CD4-positive, alpha-beta T cell treated with Interleukin-6 at 100 ng/mL for 8 hours (primary cell): ENCODE measurements at places on chromosomes 7 and 10.

- DNase-seq: no peak
Measured at GRCh38 chr10:132478341-132479023, 59.1 kb upstream of the INPP5A start.

GRCh38 chr7:90411510-90411909 lies 8.2 kb downstream of the CLDN12 start:
- DNase-seq: no peak

DNA sequence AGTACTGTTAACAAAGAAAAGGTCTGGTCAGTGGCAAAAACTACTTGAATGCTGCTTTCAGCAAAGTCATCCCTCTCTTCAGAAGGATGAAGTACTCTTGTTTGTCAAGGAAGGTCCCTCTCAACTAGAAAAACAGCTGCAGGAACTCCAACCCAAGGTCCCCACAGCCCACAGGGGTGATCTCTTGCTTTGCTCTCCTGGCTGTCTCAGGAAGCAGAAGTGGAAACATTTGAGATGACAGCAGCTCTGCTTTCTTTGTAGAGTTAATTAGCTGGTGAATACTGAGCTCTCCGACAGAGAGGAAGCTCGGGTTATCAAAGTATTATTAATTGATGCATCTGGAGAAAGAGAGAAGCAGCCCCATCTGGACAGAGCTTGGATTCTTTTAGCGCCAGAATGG lies 25.4 kb upstream of the LRGUK start:
- DNase-seq: no peak

- no peak for DNase-seq
Measured at GRCh38 chr10:34292194-34292565, 522.9 kb downstream of the PARD3 start.

- DNase-seq: no peak
Measured at GRCh38 chr7:121371883-121372282, 24.2 kb downstream of the FAM3C start.

DNA sequence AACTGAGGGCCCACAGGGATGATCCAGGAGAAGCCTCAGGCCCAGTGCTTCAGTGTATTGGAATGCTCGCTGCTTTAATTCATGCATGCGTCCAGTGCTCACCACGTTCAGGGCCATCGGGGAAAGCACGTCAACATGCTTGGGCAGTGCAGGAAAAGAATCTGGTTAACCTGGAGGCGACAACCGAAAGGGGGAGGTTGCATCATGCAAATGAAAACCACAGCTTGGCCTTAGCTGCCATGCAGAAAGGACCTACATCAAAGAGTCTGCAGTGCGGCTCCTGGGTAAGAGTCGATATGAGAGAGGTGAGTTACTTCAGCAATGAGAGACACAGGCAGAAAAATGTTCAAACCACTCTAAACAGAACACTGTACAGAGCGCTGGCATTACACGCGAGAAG lies 440.1 kb downstream of the KCNMA1 start:
- no peak for DNase-seq

- no peak for DNase-seq
Measured at GRCh38 chr7:24334627-24335026, 50.6 kb downstream of the NPY start.

DNA sequence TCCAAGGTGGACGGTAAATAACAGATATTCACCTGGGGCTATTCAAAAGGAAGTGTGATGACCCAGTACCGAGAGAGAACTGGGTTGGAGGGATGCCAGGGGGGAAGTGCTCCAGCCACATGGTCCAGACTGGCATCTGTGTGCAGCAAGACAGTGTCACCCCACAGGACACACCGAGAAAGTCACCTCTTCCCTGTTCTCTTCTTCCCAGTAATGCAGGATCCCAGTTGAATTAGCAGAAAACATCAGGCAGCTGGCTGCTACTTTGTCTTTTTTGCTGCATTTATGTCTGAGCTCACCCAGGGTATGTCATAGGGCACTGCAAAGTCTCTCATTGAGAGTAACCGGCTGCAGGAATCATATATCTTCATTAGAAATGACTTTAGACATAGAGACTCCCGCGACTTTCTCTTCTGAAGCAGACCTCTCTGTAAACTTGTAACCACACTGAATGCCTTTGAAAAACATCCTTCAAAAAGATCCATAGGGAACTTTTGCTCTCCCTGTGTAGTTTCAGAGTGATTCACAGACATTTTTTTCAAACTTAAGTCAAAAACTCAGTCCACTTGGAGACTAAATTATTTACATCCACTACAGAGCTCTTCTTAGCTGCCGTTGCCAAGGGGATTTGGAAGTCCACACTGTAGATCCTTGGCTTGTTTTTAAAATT lies 609.0 kb upstream of the DPP6 start:
- no peak for DNase-seq

GRCh38 chr7:120052884-120053382 lies 220.0 kb upstream of the KCND2 start:
- no peak for DNase-seq

DNA sequence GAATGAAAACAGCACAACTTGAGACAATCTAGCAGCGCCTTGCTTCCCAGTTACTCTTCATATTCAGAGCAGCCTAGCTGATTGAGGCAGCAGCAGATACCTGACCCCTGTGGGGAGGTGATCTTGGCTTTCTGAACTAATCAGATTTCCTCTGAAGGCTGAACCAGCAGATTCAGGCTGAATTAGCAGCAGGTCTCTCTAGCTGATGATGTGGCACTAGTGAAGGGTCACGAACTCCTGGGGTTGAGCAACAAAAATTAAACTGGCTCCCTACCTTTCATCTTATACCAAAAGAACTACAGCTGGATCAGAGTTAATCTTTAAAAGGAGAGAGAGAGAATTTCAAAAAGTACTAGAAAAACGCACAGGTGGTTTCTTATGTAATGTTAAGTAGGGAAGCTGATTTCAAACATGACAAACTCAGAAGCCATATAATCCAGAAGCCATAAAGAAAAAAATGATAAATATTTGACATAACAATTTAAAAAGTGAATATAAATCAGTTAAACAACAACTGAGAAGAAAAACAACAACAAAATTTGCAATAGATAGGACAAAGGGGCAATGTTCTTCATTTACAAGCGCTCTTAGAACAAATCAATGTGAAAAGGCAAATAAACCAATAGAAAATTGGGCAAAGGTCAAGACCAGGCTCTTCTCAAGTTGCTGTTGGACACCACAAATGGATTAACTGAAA lies 13.5 kb downstream of the SLC25A13 start:
- DNase-seq: no peak

DNA sequence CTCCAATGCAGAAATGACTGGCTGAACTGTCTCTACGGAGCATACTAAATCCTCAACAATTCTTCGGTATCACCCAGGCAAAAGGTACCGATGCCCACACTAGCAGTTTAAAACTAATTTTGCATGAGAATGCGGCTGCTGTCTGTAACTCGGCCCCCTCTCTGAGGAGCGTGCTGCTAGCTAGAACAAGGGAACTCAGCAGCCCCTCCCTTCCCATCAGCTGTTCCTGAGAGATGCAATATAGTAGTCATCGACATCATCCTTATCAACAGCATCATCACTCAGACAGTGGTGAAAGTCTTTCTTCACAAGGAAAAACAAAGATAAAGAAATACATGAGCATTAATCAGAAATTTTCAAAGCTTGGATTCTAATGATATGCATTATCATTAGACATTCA lies 189.1 kb upstream of the FRMD4A start:
- no peak for DNase-seq

GRCh38 chr7:114026486-114027089 lies 107.8 kb upstream of the PPP1R3A start:
- DNase-seq: peak; percentile 53

GRCh38 chr10:70759781-70760180 lies 25.4 kb downstream of the TBATA start:
- DNase-seq: no peak

- DNase-seq: no peak
Measured at GRCh38 chr10:14370894-14371293, 40.2 kb upstream of the FRMD4A start.

DNA sequence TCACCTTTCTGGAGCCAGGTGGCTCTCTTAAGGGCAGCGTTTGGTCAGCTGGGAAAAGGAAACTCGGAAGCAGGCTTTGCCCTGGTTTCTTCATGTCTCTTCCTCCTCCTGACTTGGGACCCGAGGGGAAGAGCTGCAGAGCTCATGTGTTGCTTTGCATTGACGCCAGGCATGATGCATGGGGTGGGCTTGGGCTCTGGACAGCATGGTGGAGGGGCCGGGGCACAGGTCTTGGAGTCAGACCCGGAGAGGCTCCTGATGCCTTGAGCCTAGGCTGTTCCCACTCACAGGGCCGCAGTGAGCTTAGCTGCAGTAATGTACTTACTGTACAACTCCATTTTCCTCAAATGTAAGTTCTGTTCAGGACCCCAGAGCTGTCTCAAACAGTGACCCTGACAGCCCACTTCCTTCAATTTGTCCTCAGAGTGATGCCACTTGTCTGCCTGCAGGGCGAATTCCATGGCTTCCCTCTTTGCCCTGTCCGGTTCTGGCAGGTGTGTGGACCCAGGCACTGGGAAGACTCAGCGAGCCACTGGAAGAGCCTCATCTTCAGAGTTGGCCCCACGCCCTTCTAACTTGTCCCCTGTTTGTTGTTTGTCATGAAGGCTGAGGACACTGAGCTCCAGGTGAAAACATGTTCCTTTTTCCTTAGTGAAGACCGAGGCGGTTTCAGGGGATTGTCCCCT lies 50.2 kb downstream of the ZNF467 start:
- no peak for DNase-seq

GRCh38 chr7:23931633-23932032 lies 221.6 kb downstream of the STK31 start:
- DNase-seq: no peak

- no peak for DNase-seq
Measured at GRCh38 chr7:139264220-139264619, 33.2 kb downstream of the UBN2 start.

DNA sequence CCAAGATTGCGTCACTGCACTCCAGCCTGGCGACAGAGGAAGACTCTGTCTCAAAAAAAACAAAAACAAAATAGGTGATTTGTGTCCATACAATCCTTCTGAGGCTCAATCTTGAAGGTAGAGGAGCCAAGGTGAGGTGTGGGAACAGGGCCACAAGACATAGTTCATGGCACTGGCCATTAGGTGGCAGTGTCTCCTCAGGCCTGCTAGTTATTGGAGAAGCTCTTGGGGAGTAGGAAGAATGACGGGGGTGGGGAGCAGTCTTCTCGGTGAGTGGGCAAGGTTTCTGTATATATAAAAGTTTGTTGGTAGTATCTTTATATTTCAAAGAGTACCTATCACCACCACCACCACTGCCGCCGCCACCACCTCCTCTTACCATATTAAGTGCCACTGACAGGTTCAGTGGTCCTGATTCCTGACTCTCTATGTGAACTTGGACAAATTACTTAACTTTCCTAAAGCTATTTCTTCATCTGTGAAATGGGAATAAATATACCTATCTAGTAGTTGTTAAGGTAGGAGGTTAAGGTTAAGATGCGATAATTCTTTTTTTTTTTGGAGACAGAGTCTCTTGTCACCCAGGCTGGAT lies 24.0 kb downstream of the CCSER2 start:
- peak; percentile 60 for DNase-seq

DNA sequence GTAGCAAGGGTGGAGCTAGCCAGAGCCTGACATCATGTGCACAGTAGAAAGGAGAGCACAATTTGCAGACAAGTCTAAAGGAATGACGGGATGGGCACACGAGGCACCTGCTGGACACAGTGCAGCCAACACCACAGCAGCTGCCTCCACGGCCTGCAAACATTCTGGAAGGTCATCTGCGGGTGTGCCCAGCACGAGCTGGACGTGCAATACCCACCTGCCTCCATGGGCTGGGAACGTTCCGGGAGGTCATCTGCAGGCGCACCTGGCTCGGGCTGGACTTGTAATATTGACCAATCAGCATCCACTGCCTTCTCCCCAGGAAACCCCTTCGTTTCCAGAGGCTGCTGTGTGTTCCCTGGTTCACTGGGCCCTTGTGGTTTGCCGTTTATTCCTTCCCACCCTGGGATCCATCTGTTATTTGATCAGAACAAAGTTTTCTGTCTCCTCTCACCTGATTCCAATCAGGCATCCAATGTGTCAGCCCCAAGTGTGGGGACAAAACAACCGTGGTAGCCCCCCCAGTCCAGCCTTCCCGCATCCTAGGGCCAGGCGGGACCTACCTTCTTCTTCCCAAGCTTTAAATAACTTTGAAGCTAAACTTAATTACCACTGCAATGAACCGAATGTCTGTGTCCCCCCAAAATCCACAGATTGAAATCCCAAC lies 243.4 kb upstream of the PPP2R2D start:
- no peak for DNase-seq

GRCh38 chr7:5625938-5626337 lies 155.5 kb downstream of the RNF216 start:
- no peak for DNase-seq

DNA sequence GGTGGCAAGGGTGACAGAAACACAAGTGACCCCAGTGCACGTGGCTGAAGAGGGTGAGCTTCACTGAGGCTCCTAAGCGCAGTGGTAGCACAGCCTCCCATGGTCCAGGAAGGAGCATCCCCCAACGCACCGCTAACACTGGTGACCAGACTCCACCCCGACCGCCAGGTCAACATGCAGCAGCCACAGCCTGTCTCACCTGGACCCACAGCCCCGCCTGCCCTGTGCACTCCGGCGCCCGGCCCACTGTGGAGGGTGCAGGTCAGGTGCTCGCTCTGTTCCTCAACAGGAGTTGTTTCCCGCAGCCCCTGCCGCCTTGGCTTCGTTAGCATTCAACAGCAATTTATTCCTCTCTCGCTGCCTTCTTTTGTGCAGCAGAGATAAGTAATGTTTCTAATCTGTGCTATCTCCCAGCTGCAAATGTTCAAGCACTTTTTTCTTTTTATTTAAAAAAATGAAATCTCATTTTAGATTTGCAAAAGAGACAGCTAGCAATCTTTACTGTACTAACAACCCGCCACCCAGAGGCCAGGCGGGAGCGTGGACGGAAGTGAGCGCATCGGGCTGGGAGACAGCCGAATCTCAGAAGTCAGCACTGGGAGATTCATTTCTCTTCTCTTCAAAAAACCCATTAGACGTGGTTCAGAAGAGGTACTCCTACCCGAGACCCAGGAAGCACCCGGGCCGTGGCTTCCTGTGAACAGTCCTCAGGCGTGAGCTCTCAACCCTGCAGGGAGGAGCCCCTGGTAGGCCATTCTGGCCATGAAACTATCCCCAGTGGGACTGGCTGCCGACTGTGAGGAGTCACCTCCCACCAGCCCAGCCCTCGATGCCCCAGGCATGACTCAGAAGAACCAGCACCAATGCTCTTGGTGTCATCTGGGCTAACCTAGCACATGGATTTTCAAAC lies 133.4 kb downstream of the MAD1L1 start:
- peak; percentile 36 for DNase-seq

DNA sequence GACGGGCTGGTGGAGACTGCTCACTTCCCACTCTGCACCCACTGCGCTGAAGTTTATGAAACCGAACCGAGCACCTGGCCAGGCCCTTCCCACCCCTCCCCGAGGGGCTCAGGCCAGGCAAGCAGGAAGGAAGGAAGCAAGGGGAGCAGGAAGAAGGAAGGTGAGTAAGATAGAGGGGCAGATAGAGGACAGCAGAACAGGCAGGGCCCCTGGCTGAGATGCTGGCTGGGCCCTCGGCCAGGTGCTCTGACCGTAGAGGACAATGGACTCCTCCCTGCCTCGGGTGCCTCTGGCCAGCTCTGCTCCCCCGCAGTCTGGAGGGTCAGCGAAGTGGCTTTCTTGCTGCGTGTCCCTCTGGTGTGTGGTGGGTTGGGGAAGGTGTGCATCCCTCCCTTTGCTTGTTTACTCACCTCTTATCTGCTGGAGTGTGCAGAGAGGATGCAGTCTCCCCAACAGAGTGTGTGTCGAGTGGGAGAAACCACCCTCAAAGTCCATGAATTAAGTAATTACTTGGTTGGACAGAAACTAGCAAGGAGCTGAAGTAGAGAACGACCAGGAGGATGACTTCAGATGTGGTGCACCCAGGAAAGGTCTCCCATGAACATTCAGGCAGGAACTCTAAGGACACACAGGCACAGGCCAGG lies 82.8 kb upstream of the PPP2R2D start:
- no peak for DNase-seq
